B cell (primary cell): ENCODE measurements at places on chromosomes 6 and 20. TPM values are rescaled to one million over a fixed set of nuclear protein-coding genes. Genes with fewer than 3 reads are reported as not detected.

DNA sequence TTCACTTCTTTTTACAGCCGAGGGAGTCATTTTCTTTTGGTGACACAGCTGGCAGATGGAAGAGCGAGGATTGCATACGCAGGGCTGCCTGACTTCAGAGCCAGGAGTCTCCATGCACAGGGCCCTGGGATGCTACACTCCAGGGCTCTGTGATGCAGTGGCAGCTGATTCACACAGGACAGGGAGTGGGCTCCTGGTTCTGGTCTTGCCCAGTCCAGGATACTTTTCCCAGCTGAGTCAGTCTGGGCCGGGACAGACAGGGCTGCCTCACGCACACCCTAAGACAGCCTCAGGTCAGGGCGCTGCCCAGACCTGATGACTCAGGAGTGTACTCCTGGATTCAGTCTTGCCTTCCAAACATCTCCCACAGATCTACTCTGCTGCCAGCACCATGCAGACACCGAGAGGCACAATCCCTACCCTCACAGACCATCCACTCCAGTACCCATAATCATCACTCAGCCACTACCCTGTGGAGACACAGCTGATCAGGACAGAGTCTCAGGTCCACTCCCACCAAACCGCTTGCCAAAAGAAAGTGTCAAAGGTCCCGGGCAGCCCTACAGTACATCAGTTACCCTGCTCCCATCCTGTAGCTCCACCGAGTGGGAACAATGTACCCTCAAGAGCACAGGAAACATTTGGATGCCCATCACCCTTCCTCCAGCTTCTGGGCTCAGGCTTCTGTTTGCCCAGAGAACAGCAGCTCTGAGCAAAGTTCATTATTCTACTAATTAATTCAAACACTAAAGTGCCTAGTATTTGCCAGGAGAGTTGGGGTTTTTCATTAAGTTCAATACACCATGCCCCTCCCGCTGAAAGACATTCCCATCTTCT lies 11.5 kb downstream of the SDC4 start:
- DNase-seq: no peak

GRCh38 chr6:121794630-121795029 lies 359.2 kb downstream of the GJA1 start:
- DNase-seq: no peak

GRCh38 chr6:139776041-139776440 lies 401.6 kb upstream of the CITED2 start:
- no peak for DNase-seq

Gene TRIM31
- total RNA-seq: not detected in 2 replicates

Gene CCDC170
- not detected in 2 replicates for total RNA-seq

- DNase-seq: no peak
These were observed 122.0 kb upstream of the STMND1 start for GRCh38 chr6:16979677-16980370.

Gene OR2B6
- total RNA-seq: not detected in 2 replicates

Gene LTV1
- total RNA-seq: 23.6 and 27.3 TPM in 2 replicates

DNA sequence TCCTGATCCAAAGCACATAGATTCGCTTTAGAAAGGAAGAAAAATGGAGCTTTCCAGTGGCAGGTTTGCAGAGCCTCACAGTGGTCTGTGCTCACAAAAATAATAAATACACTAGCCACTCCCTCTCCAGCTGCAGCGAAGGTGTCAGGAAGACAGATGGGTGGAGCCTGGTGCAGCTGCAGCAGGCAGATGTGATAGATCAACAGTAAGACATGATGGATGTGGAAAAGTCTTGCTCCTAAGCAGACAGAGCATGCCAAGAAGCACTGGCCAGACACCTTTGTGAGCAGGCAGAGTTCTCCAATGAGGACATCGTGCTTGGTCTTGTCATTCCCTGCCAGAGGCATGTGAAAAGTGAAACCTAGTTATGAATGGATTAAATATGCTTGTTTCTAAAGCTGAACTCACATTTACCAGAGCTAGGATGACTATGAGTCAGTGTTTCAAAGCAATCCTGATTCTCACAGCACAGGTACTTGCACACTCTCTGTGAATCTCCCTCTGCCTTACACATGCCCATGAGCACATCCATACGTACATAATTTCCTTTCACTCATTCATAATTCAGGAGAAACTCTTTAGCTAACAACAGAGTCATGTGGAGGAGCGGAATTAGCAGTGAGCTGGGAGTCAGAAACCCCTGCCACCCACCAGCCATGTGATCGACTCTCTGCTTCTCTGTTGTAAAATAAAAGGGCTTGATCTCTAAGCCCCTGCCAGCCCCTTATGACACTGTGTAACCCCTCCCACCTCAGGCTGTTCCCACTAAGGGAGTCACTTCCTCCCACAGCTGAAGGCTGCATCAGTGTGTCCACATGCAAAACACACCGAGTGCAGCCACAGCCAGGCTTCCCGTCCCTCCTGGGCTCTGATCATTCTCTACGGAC lies 111.2 kb downstream of the SCML4 start:
- DNase-seq: peak; percentile 29

DNA sequence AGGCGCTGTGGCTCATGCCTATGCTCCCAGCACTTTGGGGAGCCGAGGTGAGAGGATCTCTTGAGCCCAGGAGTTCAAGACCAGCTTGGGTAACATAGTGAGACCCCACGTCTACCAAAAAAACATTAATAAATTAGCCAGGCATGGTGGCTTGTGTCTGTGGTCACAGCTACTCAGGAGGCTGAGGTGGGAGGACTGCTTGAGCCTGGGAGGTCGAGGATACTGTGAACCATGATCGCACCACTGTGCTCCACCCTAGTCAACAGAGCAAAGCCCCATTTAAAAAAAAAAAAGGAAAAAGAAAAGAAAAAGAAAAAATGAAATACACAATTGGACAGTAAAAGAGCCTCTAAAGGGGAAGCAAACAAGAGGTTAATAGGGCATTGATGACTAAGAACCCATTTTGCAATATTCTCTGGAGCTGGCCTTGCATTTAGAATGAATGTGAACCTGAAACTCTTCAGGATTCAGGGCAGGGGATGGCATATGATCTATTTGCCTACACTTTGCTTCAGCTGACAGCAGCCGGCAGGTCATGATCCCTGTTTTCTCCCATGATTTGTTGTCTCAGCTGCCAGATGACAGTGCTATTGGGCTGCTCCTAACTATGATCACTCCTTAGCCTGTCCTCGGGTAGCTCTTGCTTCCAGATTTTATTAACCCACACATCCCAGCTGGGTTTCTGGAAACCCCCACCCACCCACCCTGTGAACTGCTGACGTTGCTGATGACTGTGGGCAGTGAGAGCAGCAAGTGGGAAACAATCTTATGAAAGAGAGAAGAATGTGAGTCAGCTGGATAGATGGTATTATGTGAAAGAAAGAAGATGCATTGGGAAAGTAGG lies 83.8 kb upstream of the ELOVL5 start:
- DNase-seq: no peak

Gene ELOVL4
- total RNA-seq: 0.10 TPM in 1 of 2 replicates, not detected in the other

GRCh38 chr20:16147216-16147615 lies 426.0 kb downstream of the KIF16B start:
- no peak for DNase-seq

- no peak for DNase-seq
These were observed 3.0 kb upstream of the SDCBP2 start for GRCh38 chr20:1331801-1332453.

DNA sequence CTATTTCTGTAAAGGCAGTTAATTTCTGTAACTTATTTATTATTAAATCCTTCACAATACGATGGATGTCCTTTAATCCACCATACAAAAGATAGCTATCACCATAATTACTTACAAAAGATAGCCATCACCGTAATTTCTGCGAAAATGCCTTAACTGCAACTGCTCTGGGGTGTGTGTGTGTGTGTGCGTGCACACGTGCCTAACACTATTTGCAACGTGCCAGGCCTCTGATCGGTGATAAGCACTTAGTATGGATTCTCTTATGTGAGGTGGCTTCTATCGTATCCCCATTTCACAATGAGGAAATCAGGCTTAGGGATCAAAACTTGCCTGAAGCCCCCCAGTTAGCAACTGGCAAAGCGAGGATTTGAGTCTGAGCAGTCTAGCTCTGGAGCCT lies 67.1 kb upstream of the RBM24 start:
- DNase-seq: no peak

Gene AIF1
- 1.3 and 1.5 TPM in 2 replicates for total RNA-seq

DNA sequence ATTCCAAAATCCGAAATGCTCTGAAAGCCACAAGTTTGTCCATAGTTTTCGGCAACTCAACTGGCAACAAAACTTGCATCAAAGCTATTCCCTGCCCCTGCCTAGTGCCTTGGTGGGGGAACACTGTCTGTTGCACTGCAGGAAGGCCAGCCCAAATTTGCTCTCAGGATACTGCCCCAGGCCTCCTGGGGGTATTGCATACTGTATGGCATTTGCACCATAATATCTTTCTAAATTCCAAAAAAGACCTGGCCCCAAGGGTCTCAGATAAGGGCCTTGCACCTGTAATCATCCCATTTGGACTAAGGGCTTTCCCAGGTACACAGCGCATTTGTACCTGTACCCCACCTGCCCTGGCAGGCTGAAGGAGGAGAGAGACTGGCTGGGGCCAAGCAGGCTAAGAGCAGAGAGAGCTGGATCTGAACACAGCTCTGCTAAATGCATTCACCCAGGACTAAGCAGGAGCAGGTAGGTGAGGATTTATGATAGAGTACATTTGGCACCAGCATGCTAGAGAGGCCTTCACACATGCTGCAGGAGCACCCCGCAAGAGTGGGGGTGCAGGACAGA lies 4.0 kb upstream of the GRM4 start:
- DNase-seq: no peak

DNA sequence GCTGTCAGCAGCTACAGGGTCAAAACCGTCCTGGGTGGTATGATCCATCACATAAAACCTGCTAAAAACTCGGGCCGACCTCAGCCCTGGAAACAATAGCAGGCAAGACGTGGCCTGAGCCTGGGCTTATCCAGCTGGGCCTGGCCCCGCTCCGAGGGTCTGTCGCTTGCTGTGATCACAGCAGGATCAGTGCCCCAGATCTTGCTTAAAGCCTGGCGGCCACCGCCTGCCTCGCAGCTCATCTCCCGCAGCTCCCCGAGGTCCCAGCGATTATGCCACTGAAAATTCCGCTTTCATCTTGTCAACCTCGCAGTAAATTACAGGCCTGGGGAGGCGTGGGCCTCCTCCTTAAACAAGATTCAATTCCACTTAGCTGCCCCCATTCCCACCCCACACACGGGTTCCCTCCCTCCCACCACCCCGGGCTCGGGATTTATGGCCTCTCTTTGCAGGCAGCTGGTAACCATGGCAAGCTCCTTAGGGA lies 40.1 kb downstream of the CDH22 start:
- DNase-seq: no peak

Gene MAS1
- not detected in 2 replicates for total RNA-seq

- DNase-seq: no peak
These were observed 6.5 kb downstream of the KCNB1 start for GRCh38 chr20:49476016-49476355.

- DNase-seq: no peak
These were observed 57.0 kb downstream of the MAP1LC3A start for GRCh38 chr20:34615477-34615876.

Gene HLA-DRB1
- 559 and 584 TPM in 2 replicates for total RNA-seq

Gene MAP1LC3A
- 3.5 and 4.5 TPM in 2 replicates for total RNA-seq

GRCh38 chr20:53124075-53124551 lies 152.0 kb downstream of the TSHZ2 start:
- no peak for DNase-seq

Gene POU5F1
- 0.76 and 0.83 TPM in 2 replicates for total RNA-seq

GRCh38 chr20:34791289-34792020 lies 34.0 kb downstream of the NCOA6 start:
- DNase-seq: no peak
